Hematopoietic multipotent progenitor cell treated with erythropoietin and hydrocortisone succinate and interleukin-3 and kit ligand, for 15 days (in vitro differentiated cells): ENCODE measurements at places on chromosomes 5 and 9.

DNA sequence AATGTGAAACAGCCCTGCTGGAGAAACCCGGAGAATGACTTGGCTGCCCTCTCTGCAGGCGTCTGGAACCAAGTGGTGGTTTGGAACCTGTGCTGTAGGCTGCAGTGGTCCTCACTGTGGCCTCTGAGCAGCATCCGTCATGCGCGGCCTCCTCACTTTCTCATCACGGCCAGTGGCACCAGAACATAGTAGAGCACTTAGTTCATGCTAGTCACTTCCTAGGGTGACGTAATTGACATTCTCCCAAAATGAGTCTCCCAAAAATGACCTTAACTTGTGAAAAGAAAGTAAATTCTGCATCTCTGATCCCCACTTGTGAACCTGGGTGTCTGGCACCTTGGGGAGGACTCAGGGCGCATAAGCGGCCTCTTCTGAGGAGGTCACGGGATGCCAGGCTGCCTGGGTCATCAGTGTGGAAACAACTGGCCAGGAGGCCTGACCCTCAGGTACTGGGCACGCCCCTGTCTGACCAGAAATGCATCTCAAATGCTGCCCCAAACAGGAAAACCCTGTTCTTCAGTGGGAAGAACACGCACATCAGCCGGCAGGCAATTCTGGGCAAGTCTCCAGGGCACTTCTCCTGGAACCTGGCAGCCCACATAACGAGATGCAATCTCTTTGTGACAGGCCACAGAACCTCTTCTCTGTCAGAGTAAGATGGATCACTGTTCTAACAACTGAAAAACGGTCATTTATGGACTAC is 36.6 kb upstream of the SPTLC1 start:
- DNase-seq: peak; percentile 10

DNA sequence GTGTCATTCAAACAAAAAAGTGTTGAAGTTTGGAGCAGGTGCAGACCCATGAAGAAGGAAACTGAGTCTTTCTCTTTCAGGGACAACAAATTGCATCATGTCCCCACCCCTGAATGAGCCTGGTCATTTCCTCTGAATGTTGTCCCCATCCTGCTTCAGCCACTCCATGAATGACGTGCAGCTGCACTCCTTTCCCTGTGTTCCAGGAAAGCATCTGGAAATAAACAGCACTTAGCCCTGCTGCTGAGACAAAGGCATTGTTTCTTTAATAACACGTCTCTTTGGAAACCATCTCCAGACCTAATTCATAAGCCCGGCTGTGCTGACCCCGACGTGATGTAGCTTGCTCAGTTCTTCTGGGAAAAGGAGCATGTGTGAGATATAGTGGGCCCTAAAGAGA is 682.3 kb downstream of the BRINP1 start:
- DNase-seq: no peak

DNA sequence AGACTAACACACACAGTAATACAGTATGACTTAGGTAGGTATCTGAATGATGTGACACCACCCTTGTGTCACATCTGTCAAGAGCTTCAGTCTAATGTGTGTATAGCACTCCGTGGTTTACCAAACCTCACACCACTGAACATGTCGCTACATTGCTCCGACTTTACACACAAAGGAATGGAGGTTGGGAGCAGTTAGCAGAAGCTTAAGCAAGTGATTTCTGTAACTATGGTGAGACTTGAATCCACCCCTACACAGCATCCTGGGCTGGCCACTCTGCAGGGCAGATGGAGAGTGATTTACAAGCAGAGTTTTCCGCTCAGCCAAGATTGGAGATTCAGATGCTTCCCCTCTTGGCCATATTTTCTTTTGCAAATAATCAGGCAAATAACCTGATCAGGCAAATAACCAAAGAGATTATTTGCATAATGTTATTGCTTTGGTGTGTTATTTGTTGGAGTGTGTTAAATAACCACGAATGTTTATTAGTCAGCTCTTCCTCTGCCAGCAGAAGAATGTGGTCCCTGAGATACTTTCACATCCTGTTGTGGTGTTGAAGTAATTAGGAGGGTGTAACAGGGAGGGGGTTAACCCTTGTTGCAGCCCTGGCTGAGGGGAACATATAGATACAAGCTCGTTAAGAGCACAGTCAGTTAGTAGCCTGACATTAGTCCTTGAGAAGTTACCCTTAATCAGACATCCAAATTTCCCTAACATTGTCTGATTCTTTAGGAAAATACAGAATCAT is 92.8 kb downstream of the SNX18 start:
- DNase-seq: no peak

- DNase-seq: no peak
Measured at GRCh38 chr9:77215874-77216273, 38.5 kb downstream of the VPS13A start.

GRCh38 chr5:97914483-97914882 is 731.4 kb upstream of the RIOK2 start:
- no peak for DNase-seq

DNA sequence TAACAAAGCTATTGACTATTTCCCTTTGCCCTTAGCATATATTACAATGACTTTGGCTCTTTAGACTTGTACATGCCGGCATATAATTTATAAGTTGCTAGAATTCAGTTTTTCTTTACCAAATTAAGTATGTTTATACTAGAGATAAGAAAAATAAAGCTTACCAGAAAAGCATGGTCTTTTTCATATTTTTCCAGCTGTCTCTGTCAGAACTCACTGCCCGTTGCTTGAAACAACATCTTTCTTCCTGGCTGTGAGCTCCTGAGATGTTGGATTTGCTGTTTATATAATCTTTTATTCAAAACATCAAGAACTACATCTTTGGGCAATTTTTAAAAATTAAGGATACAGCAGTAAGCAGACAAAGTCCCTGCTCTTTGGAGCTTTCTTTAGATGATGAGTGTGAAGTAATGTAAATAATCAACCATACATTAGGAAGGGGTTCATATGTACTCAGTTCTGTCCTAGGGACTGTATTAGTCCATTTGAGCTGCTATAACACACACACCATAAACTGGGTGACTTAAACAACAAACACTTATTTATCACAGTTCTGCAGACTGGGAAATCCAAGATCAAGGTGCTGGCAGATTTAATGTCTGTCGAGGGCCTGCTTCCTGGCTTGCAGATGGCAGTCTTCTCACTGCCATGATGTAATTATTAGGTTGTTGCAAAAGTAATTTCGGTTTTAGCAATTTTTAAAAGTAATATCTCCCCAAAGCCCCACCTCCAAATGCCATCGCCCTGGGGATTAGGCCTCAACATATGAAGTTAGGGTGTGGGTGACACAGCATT is 45.4 kb upstream of the RANBP3L start:
- DNase-seq: no peak

- DNase-seq: no peak
Measured at GRCh38 chr9:75544815-75545214, 345.7 kb upstream of the PCSK5 start.

DNA sequence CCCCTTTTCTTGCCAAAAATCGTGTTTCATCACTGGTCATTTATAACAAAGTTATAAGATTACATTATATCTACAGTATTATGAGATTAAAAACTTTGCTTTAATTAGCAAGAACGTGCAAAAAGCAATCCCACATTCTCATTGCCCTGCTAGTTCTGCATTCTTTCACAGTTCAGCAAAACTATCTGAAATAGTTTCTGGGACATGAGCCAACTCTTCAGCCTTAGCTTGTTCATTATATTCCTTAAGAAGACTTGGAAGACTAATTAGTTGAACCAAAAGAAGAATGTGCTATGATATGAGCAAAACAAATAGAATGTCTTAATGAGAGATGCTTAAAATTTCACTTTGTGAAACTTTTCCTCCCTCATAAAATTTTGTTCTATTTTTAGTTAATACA is 76.7 kb downstream of the ITGA1 start:
- no peak for DNase-seq

DNA sequence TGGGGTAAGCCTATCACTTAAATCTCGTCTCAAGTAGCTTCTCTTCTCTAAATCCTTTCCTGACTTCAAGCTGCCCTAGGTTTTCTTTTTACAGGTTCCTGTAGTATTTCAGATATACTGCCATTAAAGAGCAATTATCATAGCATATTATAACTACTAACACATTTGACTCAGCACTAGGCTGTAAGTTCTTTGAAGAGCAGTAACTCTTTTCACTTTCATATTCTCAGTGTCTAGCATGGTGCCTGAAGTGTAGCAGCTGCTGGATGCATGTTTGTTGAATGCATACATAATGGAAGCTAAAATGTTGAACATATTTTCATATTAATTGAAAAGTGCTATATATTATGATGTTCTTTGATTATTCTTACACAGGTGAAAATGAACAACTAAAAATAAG is 22.5 kb downstream of the CCDC152 start:
- DNase-seq: no peak

- no peak for DNase-seq
Measured at GRCh38 chr9:16682273-16682672, 188.2 kb downstream of the BNC2 start.

- no peak for DNase-seq
Measured at GRCh38 chr5:137091472-137091871, 407.7 kb downstream of the SPOCK1 start.

- no peak for DNase-seq
Measured at GRCh38 chr5:154403776-154404387, 41.9 kb upstream of the SAP30L start.

DNA sequence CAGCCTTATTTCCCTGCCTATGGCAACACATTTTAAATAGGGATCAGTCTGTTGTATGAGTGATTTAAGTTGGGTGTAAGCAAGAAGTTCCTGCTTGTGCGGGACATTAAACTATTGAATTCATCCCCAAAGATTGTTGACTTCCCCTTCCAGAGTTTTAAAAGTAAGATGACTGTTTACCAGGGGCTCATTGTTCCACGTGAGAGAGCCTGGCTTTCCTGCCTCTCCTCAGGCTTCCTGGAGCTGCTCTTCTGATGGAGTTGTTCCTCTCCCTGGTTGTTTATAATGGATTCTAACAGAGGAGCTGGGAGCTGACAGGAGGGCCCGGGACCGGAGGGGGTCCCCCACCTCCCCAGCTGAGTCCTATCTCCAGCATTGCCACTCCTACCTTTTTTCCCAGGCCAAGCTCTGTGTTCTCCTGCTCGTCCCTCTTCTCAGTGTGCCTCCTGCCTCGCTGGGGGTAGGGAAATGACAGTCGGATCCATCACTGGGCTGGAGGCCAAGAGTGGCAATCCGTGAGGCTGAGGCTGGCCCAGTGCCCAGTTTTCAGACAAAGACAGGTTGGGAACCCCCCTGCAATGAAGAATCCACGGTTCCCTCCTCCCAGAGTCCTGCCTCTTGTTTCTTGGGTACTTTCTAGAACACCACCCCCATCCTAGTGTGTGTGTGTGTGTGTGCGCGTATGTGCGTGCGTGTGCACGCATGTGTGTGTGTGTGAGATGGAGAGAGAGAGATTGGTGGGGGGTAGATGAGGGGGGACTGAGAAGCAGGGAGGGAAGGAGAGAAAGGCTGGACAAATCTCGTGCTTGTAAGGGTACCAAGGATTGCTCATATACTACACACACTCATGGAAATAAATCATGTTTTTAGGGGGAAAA is 123.7 kb upstream of the NFIB start:
- no peak for DNase-seq

DNA sequence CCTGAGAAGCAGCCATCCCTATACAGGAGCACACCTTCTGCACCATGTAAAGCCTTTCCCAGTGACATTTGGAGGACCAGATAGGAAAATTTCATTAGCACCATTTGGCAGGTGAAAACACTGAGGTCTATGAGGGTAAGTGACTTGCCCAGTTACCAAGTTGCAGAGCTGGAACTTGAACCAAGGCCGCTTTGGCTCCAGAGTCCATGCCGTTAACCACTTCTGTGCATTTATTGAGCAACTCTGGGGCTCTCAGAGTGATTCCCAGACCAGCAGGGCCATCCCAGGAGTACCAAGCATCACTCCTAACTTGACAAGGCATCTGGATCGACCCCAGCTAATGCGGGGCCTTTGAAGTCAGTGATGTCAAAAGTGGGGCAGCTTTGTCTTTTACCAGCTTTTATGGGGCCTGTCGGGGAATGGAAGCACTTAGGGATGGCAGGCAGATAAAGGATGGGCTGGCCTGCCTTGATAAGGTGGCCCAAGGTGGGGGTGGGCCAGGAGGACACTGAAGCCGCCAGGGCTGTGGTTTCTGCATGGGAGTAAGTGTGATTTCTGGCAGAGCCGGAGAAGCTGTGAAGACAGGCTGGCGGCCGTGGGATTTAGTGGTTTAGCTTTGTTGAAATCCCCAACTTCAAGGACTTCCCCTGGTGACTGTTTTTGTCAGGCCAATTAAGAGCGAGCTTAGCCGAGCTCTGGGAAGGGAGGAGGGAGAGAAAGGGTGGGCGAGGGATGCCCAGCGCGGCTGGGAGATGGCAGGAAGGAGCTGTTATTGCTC is 127.3 kb downstream of the MACROH2A1 start:
- DNase-seq: peak; percentile 4

- no peak for DNase-seq
Measured at GRCh38 chr9:126531035-126531571, 82.6 kb upstream of the LMX1B start.

DNA sequence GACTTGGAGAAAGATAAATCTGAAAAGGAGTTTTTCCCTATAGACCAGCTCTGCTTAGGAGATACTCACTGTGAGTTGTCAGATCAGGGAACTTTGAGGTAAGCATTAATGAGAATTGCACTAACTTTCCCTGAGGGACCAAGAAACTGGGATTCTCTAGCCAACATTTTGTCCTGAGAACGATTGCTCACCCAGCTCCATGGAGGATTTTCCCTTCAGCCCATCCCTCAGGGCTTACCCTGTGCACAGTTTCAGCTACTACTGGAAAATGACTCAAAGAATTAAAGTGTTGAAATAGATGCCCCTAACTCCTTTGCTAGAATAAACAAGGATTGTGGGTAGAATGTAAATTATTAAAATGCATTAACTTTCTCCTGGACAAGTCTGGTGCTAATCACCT is 237.2 kb upstream of the IL12B start:
- DNase-seq: no peak

DNA sequence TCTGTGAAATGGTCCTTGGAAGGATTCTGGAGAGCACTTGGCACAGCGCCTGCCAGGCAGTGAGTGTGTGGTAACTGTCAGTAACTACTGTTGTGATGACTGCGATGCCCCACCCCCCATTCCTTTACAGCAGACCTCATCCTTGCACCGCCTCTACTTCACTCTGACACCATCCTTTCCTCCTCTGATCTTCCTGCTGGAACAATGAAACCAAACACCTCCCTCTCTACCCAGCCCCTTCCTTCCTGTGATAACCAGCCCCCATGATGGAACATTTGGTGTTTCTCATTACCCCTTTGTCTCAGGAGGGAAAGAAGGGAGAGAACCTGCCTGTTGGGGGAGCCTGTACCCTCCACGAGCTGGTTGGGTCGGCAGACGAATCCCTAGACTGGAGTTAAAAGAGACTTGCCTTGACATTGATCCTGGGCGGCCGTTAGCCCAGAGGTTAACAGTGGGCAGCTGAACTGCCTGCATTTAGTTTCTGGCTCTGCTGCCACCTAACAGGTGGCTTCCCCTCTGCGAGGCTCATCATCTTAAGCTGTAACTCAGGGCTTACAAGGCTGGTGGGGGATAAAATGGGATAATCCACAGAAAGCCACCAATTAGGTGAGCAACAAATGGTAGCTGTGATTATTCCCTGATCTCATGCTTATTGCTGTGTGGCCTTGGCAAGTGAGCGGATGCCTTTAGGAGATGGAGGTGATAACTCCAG is 34.2 kb upstream of the GRPEL2 start:
- DNase-seq: no peak
